ENCODE measurements at places on chromosomes 7 and 10. TPM values are rescaled to one million over a fixed set of nuclear protein-coding genes. Genes with fewer than 3 reads are reported as not detected.

DNA sequence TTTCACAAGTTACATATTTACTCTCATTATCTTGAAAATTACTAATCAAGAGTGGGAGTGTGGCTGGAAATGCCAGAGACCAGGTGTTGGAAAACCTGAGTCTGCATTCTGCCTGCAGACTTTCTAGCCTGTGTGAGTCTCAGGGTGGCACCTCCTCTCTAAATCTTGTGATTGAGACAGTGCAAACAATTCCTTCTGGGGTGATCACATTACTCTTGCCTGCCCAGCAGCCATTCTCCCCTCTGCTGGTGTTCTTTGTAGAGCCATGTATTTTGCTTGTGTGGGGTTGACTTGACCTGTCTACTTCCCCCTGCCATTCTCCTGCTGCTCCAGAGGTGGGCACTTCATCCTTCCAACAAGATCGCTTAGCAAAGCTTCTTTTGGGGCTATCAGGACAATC, 101.1 kb downstream of the RAPGEF5 start:
- peak; percentile 82 for DNase-seq
- H3K36me3 ChIP-seq: no peaks in the 10 kb centered on the region
- peaks cover 16% of the 10 kb centered on the region for H3K4me1 ChIP-seq

GRCh38 chr7:97078023-97078969, 39.2 kb upstream of the SDHAF3 start:
- no peak overlapping the region for H3K4me3 ChIP-seq
- H3K27me3 ChIP-seq: no peaks in the 10 kb centered on the region
- DNase-seq: no peak
- no peak overlapping the region for H3K27ac ChIP-seq
- no peaks in the 10 kb centered on the region for H3K4me1 ChIP-seq

DNA sequence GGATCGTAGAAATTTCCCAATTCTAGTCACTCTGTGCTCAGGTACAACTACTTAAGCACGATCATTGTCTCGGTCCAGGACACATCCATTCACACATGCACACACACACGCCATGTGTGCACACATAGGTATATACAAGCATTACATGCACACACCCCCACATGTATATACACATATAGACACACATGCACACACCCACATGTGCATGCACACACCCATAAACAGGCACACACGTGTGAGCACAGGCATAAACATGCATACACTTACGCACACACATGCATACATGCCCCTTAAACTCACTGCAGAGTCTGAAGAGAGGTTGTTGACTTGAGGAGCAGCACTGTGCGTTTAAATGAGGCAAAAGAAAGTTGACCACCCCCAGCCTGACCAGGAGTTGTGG, 32.5 kb upstream of the INSIG1 start:
- H3K36me3 ChIP-seq: no peaks in the 10 kb centered on the region
- no peak for DNase-seq
- H3K27me3 ChIP-seq: peaks cover 45% of the 10 kb centered on the region
- no peak overlapping the region for H3K27ac ChIP-seq
- no peak overlapping the region for H3K4me3 ChIP-seq

The C10orf120 gene
- not detected for total RNA-seq

The ANKRD30A gene
- not detected for total RNA-seq
